H4 (cell line): ENCODE measurements at places on chromosomes 1 and 21. TPM values are rescaled to one million over a fixed set of nuclear protein-coding genes. Genes with fewer than 3 reads are reported as not detected.

- no peak for DNase-seq
Observed at GRCh38 chr1:230216896-230217295, 149.9 kb downstream of the GALNT2 start.

The ROR1 gene
- total RNA-seq, result 1.8 and 4.1 TPM in 2 replicates

- DNase-seq, result no peak
Observed at GRCh38 chr21:43835050-43835449, 30.0 kb upstream of the AGPAT3 start.

The GOLT1A gene
- total RNA-seq, result not detected in 2 replicates

GRCh38 chr1:25068316-25068715, 138.2 kb upstream of the RUNX3 start:
- DNase-seq, result no peak

GRCh38 chr21:41620541-41620940, 112.6 kb upstream of the TMPRSS2 start:
- no peak for DNase-seq

DNA sequence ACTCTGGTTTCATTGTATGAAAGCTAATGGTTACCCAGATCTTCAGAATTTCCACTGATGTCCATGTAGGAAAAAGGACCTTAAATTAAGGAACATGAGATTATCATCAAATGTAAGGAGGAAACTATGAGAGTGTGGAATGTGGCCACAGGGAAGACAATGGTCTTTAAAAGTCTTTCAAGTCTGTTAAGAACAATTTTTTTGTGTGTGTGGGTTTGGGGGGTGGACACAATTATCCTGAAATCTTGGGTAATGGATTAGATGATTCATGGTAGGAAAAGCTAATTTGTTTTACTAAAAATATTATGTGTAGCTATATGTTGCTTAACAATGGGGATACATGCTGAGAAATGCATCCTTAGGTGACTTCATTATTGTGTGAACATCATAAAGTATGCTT, 72.9 kb downstream of the PLA2G4A start:
- DNase-seq, result no peak

The SPRR2A gene
- total RNA-seq, result not detected in 2 replicates

DNA sequence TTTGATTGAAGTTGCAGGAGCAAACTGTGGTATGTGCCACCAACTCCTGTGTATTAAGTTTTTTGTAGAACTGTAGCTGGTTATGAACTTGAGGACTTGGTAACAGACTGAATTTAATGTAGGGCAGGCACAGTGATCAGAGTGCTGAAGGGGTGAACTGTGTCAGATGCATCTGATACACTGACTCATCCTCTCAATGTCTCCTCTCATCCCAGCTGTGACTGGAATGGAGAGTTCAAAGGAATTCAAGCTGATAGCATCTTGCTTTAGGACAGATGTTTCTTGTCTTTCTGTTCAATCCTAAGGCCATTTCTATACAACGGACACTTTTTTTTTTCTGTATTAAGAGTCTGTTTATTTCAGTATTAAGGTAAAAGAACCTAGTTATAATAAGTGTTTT, 25.0 kb upstream of the GBP1 start:
- no peak for DNase-seq

The GUCA2A gene
- total RNA-seq, result not detected in 2 replicates

GRCh38 chr1:44377925-44378784, 23.1 kb upstream of the ERI3 start:
- DNase-seq, result peak; percentile 64

DNA sequence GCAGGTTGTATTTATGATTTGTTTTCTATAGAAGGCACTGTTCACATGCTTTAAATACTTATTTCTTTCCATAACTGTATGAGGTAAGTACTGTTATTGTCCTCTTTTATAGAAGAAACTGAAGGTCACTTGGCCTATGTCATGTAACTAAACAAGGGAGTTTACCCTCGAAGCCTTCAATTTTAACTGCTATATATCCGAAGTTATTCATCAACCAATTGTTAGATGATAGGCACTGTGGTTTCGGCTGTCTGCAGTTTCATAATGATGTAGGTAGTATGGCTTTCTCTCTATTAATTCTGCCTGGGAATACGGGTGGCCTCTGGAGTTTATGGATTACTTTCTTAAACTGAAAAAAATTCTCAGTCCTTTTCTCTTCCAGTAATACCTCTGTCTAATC, 413.3 kb upstream of the ADGRL2 start:
- DNase-seq, result no peak

GRCh38 chr1:212488436-212489283, 55.9 kb downstream of the NENF start:
- DNase-seq, result peak; percentile 95

DNA sequence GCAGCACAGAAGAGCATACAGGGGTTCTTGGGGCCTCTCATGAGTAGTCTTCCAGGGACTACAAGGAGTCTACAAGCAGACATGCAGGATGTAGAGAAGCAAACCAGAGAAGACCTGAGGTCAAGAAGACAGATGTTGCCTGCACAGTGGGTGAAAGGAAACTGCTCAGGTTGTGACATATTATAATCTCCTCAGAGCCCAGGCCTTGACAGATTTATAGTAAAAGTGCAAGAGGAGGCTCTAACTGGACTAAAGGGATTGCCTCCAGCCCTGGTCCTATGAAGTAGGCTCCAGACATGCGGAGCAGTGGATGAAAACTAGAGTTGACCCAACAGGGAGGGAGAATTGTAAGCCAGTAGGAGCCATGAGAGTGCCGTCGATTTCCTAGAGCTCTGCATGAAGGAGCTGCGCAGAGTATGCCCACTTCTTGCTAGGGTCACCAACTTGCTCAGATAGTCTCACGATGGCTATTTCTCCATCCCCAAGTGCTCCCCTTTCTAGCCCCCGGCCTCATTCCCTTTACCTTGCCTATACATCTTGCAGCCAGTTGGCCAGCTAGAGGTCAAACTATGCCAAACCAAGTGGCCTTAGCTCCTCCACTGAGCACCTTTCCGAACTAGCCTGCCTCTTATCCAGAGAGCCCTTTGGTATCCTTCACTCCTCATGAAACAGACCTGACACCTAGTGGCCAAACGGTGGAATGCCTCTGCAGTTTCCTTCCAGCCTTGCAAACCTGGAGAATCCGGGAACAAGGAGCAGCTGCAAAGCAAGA, 36.2 kb upstream of the IPO9 start:
- peak; percentile 80 for DNase-seq

GRCh38 chr1:153677718-153678518, 570 bp upstream of the NPR1 start:
- no peak for DNase-seq

The SMIM1 gene
- total RNA-seq, result not detected in 2 replicates

DNA sequence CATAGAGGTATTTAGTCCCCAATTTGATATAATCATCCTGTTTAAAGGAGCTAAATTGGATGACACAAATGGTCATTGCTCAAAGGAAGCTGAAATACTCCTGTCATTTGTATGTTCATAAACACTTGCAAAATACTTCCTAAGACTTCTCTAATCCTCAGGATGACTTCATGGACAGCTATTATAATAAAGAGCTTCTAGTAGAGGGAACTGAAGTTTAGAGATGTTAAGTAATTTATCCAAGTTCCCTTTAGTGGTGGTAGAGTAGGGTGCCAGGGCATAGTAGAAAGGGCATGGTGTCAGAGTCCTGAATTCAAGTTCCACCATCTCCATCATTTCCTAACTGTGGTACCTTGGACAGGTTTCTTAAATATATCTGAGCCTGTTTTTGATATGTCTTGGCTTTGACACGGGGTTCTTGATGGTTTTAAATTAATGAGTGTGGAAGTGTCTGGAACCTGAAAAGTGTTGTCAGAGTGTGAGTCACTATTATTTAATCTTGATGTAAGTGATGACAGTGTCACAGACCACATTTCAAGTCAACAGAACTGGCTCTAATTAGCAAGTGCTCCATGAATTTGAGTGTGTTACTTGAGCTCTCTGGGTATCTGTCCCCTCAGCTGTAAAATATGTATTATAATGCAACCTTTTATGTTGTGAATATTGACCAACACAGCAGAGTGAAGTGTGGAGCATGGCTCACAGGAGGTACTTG, 12.1 kb upstream of the GBP6 start:
- no peak for DNase-seq

DNA sequence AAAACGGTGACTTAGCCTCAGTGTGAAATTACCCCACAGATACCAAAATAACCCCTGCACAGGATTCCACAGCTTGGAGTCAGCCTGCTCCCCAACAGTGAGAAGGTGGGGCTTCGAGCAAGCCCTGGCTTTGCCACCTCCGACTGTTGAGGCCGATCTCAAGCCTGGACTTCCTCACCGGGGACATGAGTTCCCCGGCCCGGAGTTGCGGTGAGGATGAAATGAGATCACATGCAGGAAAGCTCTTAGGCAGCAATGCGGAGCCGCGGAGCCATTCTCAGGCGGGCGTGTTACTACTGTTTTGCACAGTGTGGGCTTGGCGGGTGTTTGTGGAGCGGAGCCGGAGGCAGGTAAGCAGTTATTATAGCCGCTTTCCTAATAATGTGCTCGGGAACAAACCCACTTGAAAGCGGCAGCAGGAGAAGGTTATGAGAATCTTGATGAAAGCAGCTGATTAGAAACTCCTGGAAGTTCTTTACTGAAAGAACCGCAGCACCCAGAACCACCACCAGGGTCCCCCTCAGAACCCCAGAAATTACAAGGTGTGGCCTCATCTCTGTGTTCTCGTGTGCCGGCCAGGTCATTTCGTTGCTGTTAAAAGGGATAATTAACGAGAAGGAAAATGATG, 3.9 kb upstream of the CLSTN1 start:
- DNase-seq, result no peak

DNA sequence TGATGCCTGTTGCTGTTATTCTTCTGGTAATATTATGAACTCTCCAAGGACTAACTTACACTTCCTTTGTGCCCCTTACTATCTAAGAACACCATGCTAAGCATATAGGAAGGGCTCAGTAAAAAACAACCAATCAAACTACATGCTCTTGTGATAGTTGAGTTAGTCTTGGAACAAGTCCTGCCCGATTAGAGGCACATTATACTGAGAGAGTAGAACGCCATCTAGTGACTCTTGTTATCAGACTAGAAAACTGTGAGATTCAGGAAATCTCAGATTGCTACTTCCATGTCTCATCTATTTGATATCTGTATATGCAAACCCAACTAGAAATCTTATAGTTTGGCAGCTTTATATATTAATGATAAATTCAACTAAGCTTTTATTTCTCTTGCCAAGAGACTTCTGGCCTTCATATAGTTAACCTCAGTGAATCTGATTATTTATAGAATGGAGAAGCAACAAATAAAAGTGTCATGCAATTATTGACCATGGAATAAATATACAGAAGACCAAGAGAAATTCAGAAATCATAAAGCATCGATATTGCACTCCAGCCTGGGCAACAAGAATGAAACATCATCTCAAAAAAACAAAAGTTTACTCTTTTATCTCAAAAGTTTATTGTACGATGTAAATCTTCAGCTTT, 7.8 kb upstream of the SRRM1 start:
- peak; percentile 69 for DNase-seq

The CBR3 gene
- total RNA-seq, result 33.0 and 33.6 TPM in 2 replicates

- DNase-seq, result no peak
Observed at GRCh38 chr1:20047096-20047495, 22.9 kb upstream of the PLA2G5 start.

The PRAMEF9 gene
- total RNA-seq, result not detected in 2 replicates

DNA sequence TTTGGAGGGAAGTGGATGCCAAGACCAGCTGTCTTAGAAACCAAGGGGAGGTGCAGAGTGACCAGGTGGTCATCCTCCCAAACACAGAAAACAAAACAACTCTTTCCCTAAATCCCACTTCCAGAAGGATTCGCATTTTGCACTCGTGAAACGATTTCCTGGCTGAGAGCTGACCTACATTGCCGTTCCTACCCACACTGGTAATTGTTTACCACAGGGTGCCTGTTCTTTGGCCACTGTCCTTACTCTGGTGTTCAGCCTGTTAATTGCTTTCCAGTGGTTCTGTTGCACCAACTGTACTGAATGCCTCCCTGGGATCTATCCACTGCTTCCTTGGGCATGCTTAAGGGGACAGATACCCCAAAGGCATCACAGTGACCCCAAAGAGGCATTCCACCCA, 23.2 kb upstream of the PLA2G2C start:
- DNase-seq, result no peak

- DNase-seq, result no peak
Observed at GRCh38 chr1:151868486-151868885, 15.0 kb upstream of the THEM5 start.

DNA sequence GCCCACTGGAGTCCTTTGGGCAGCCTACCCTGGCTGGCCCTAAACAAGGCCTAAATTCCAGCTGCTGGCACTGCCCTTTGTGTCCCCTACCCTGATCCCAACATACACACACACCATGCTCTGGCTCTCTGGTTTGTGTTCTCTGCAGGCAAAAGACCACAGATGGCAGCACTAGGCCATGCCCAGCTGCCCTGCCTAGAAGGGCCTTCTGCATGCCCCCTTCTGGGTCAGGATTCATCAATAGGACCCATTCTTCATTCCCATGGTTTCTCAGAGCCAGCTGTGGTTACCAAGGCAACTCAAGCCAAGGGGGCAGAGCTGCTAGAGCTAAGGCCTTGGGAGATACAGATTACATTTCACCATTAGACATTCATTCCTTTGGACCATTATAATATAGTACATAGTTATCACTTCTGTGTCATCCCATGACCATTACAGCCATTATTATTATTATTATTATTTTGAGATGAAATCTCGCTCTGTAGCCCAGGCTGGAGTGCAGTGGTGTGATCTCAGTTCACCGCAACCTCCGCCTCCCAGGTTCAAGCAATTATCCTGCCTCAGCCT, 17.5 kb downstream of the ASAP3 start:
- no peak for DNase-seq

The SEMA4A gene
- total RNA-seq, result 0.15 TPM in 1 of 2 replicates, not detected in the other

GRCh38 chr1:11518791-11519628, 40.1 kb downstream of the DISP3 start:
- no peak for DNase-seq
